ENCODE measurements at places on chromosomes 12 and 14.

DNA sequence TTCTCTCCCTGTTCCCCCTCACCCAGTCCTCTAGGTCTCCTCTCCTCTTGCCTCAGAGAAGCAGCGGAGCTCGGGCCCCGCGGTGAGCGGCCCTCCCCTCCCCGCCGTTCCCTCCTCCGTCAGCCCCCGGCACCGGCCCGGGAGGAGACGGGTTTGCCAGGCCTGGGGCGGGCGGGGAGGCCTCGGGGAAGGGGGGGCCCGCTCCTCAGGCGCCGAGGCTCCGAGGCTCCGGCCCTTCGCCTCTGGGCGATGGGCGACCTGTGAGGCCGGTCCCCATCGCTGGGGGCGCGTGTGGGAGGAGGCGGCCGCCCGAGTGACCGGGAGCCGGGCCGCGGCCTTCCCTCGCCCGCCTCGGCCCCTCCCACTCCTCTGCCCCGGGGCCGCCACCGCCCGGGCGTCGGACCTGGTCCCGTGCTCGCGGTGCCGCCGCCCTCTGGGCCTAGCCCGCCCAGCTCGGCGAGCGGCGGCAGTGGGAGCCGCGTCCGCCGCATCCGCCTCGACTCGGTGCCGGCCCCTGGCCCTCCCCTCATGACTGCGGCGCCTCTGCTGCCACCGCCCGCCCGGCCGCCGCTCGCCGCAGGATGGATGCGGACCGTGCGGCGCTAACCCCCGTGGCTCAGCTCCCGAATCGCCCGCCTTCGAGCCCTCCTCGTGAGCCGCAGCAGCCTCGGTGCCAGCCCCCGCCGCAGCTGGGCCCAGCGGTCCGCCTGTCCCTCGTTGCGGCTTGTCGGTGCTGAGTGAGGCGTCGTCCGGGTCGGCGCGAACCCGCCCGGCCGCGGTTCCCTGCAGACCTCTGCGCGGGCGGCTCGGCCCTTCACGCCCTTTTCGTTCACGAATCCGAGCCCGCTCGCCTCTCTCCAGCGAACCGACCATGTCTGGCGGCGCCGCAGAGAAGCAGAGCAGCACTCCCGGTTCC lies 574 bp downstream of the WNK1 start:
- peak; percentile 83 for DNase-seq

- no peak for DNase-seq
Measured at GRCh38 chr12:120798696-120799095, 73.1 kb downstream of the ACADS start.

GRCh38 chr12:45010059-45010458 lies 40.8 kb downstream of the DBX2 start:
- DNase-seq, result no peak

- no peak for DNase-seq
Measured at GRCh38 chr12:70186436-70186835, 56.8 kb upstream of the CNOT2 start.

GRCh38 chr14:95327558-95328374 lies 8.1 kb upstream of the CLMN start:
- no peak for DNase-seq

- no peak for DNase-seq
Measured at GRCh38 chr14:51546099-51546498, 105.6 kb upstream of the FRMD6 start.

DNA sequence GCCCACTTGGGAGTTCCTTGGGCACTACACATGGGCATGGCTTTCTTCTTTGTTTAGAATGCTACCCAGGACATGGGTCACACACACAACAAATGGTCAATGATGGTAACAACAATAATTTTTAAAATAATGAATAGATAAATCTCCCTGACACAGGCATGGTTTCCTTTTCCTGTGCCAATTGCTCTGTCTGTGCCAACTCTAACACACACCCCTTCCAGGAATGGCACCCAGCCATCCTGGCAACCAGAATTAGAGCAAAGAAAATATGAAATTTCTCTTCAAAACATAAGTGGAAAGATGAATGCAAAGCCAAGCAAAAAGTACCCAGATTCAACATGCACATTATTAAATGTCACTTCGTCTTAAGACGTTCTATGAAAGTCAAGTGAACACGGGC lies 104.9 kb upstream of the SOX5 start:
- DNase-seq, result no peak

GRCh38 chr12:109523071-109523470 lies 45.6 kb downstream of the UBE3B start:
- DNase-seq, result no peak

- no peak for DNase-seq
Measured at GRCh38 chr12:46946137-46946536, 120.3 kb upstream of the SLC38A4 start.

DNA sequence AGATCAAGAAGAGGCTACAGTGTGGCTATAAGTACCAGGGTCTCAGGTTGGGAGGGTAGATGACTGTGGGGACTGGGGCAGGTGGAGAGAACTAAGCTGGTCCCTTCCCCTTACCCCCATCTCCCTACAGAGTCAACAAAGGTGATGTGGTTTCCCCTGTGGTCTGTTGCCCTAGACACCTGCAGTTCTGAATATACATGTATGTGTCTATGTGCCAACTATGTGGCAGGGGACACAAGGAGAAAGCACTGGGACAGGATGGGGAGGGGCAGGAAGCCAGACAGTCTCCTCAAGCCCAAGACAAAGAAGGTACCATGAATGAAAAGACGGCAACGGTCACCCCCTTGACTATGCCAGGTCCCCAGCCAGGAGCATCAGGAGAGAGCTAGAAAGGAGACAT lies 4.5 kb upstream of the HDAC7 start:
- DNase-seq, result no peak

DNA sequence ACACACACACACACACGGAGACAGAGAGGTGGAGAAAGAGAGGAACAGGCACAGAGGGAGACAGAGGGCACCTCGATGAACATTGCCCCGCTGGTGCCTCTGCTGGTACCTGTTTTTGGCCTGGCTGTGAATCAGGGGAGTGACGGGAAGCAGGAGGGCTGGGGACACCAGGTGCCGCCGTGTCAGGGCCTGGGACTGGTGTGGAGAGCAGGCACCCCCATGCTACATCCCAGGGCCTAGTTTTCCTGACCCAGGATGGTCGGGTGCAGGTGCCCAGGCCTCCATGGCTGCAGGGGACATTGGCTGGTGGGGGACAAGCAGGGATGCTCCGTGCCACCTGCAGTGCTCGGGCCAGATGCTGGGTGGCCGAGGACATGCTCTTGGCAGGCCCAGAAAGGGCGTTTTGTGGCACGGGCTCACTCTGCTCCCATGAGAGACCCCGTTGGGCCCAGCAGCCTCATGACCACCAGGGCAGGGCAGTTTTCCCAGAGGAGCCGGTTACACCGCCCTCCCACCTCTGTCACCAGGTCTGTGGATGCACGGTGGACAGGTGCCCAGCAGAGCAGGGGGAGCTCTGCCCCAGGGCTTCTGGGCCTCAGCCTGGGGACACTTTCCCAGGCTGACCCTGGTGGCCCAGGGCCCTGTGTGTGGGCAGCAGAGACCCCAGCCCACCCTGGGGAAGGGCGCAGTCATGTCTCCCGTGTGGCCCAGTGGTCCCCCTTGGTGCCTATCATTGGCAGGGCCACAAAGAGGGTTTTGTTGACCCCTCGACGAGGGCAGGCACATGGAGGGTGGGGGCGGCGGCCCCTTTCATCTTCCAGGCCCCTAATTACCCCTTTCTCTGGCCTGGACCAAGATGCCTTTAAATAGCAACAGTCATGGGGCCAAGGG lies 207.5 kb upstream of the RTL1 start:
- peak; percentile 24 for DNase-seq

- DNase-seq, result no peak
Measured at GRCh38 chr12:56366948-56367347, 4.3 kb upstream of the APOF start.

- no peak for DNase-seq
Measured at GRCh38 chr12:6759741-6760140, 6.4 kb upstream of the PTMS start.

- no peak for DNase-seq
Measured at GRCh38 chr12:84727961-84728360, 184.6 kb downstream of the SLC6A15 start.

- no peak for DNase-seq
Measured at GRCh38 chr12:19002216-19002615, 127.3 kb upstream of the PLEKHA5 start.

DNA sequence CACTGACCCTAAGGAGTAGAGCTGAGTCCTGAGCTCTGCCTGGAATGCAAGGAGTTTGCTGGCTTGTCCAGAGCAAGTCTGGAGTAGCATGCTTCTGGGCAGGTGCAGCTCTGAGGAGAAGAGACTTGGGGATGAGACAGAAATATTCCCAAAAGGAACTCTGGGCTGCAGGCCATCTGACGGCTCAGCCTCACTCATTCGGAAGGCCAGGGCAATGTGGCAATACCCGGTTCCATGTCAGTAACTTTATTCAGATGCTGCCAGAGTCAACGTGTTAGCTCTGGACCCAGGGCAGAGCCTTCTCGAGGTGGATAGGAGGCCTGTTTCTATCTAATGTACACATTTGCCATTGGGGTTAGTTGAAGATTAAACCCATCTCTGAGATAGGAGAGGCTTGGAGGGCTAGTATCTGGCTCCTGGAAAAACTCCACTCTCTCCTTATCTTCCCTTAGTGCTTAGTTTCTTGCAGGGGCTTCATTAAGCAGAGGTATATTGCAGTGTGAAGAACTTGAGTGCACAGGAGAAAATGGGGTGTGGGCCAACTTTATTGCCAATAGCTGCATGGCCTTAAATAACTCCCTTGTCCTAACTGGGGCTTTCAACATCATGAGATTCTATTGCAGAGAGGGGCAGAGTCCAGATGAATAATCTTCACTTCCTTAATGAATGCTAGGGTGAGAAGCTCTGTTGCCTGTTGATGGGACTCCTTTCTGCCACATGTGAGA lies 65.6 kb downstream of the NTF3 start:
- no peak for DNase-seq

DNA sequence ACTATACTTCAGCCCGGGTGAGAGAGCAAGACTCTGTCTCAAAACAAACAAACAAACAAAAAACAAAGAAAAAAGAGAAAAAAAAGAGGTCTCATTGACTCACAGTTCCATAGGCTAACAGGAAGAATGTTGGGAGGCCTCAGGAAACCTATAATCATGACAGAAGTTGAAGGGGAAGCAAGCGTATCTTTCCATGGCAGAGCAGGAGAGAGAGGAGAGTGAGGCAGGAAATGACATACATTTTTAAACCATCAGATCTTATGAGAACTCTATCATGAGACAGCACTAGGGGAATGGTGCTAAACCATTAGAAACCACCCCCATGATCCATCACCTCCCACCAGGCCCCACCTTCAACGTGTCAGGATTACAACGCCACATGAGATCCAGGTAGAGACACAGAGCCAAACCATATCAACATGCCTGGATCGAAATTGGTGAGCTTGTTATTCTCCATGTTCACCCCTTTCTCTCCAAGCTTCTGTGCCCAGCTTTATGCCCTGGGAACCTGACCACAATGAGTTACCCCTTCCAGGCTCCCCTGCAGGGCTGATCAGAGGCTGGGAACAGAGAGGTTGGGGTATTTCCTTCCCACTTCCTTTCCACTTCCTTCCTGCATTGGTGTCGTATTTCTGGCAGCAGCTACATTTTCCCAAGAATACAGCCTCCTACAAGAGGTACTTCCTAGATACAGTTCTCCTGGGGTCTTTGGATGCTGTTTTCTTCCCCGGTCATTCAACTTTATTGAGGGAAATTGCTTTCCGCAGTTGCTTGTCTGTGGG lies 219.3 kb upstream of the FLRT2 start:
- no peak for DNase-seq

GRCh38 chr14:94021001-94021400 lies 5.1 kb upstream of the OTUB2 start:
- no peak for DNase-seq

All from H7 (cell line).